ENCODE measurements at places on chromosomes 11 and 22. TPM values are rescaled to one million over a fixed set of nuclear protein-coding genes. Genes with fewer than 3 reads are reported as not detected.

Gene CRYBB3
- total RNA-seq, result not detected

Gene TUB
- 21.8 TPM for total RNA-seq

Gene CATSPERZ
- not detected for total RNA-seq

Gene SAA1
- total RNA-seq, result not detected

Gene SLC1A2
- 11.5 TPM for total RNA-seq

Gene C22orf15
- not detected for total RNA-seq

Gene SLC25A17
- total RNA-seq, result 12.6 TPM

DNA sequence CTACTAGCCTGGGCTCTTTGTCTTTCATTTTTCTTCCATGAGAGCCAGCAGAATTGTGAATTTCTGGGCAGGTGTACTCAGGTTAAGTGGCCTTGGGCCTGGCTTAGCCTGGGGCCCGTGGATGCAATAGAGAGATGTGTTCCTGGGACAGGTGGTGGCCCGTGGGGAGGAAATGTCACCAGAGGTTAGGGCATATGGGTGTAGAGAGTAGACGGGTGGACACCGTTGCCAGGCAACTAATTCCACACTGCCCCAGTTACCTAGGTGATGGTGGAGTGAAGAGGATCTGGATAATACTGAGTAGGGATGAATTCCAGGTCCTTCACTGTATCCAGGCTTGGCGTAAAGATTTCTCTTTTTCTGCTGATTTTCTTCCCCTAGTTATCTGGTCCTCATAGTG is 175.0 kb downstream of the INSC start:
- no peak overlapping the region for H3K4me3 ChIP-seq
- no peak overlapping the region for H3K27ac ChIP-seq
- no peaks in the 10 kb centered on the region for H3K36me3 ChIP-seq
- H3K4me1 ChIP-seq, result no peaks in the 10 kb centered on the region

DNA sequence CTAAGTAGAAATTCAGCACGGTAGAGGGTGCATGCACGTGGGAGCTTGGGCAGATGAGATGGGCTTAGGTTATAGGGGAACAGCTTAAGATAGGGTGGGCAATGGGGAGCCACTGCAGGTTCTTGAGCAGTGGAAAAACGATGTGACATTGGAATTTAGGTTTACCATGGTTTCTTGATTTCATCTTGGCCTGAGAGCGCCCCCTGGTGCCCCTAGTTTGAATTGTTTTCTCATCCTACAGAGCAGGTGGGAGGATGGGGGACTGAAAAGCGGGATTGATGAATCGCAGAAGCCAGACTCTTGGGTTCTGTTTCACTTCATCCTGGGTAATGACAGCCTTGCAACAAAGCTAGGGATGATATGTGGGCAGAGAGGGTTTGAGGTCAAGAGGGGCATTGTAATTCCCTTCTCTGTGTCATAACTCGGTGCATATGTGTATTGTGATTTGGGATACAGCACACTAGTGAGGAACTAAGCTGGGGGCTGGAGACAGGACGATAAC is 6.7 kb upstream of the MCAM start:
- H3K4me3 ChIP-seq, result no peak overlapping the region
- peaks cover 6% of the 10 kb centered on the region for H3K4me1 ChIP-seq
- no peaks in the 10 kb centered on the region for H3K27me3 ChIP-seq

DNA sequence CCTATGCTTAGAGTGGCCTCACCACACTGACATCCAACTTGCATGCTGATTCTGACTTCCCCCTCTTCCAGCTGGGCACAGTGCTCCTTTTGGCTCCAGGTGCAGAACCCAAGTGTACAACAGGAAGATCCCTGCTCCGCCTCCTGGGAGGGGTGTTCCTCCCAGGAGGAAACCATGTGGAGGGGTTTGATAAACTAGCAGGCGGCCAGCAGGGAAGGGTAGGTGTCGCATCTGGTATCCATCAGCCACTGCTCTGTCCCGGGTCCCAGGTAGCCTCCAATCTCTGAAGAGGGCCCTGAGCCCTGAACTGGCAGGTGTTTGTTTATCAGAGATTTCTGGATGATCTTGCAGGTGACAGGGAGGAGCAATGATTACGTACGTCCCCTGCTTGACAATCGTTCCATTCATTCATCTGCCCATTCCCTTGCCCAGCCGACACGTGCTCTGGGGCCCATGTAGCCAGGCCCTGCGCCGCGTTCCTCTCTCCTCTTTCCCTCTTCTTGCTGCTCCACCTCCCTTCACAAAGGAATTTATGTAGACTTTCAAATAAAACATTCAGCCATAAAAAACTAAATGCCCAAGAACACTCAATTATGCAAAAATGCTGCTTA is 41.2 kb upstream of the MICAL2 start:
- H3K36me3 ChIP-seq, result no peaks in the 10 kb centered on the region
- H3K27me3 ChIP-seq, result no peaks in the 10 kb centered on the region
- H3K4me1 ChIP-seq, result no peaks in the 10 kb centered on the region

GRCh38 chr11:17917556-17917955 is 95.3 kb downstream of the SERGEF start:
- no peak overlapping the region for H3K27ac ChIP-seq
- no peaks in the 10 kb centered on the region for H3K36me3 ChIP-seq
- H3K4me1 ChIP-seq, result no peaks in the 10 kb centered on the region
- no peak for DNase-seq

DNA sequence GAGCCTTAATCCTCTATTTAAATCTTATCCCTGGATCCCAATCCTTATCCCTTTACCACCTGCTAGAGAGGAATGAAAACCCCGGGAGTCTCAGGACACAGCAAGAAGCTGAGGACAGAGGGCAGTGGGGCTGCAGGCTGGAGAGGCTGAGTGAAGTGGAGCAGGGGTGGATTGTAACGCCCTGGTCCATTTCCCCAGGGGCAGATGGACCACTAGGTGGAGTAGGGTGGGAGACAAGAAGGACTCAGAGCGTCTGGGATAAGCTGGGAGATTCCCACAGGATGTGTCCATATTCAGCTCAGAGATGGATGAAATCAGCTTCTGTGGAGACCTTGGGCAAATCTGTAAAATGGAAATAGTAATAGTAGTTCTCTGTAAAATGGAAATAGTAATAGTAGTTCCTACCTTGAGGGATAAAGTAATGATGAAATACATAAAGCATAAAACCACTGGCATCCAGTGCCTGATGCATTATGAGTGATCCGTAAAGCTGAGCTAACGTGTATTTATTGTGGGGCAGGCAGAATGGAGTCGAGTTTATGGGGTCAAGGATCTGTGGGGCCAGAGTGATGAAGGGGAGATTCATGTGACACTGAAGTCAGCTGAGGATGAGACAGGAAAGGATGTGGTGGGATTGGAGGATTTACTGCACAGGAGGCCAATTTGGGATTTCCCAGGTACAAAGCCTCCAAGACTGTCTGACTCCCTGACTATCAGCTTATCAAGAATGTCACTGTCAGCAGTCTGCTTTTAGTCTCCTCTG is 1.9 kb upstream of the ROBO4 start:
- no peak overlapping the region for H3K4me3 ChIP-seq
- DNase-seq, result no peak
- H3K36me3 ChIP-seq, result no peaks in the 10 kb centered on the region

- peaks cover 1% of the 10 kb centered on the region for H3K4me1 ChIP-seq
- H3K36me3 ChIP-seq, result no peaks in the 10 kb centered on the region
- H3K27ac ChIP-seq, result no peak overlapping the region
- DNase-seq, result no peak
Measured at GRCh38 chr22:40070701-40071100, 75.9 kb downstream of the FAM83F start.

All from uterus (tissue), 4 donors.